ENCODE measurements at places on chromosomes 6 and 20. TPM values are rescaled to one million over a fixed set of nuclear protein-coding genes. Genes with fewer than 3 reads are reported as not detected.

The PGBD1 gene
- 7.5 TPM for total RNA-seq

The SDC4 gene
- total RNA-seq = 23.4 TPM

The HINT3 gene
- 31.3 TPM for total RNA-seq

The WASF1 gene
- 12.3 TPM for total RNA-seq

The DEFB124 gene
- total RNA-seq = not detected

The MAS1 gene
- not detected for total RNA-seq

The TREM2 gene
- total RNA-seq = not detected

The DACT2 gene
- not detected for total RNA-seq

The VEGFA gene
- 31.9 TPM for total RNA-seq

The KCNK16 gene
- total RNA-seq = not detected

The PDE7B gene
- total RNA-seq = 18.8 TPM

The CTCFL gene
- total RNA-seq = not detected

The EMILIN3 gene
- under 0.01 TPM for total RNA-seq

Measured in epithelial cell of umbilical artery (primary cell).